ENCODE measurements at places on chromosomes 2 and 18. TPM values are rescaled to one million over a fixed set of nuclear protein-coding genes. Genes with fewer than 3 reads are reported as not detected.

DNA sequence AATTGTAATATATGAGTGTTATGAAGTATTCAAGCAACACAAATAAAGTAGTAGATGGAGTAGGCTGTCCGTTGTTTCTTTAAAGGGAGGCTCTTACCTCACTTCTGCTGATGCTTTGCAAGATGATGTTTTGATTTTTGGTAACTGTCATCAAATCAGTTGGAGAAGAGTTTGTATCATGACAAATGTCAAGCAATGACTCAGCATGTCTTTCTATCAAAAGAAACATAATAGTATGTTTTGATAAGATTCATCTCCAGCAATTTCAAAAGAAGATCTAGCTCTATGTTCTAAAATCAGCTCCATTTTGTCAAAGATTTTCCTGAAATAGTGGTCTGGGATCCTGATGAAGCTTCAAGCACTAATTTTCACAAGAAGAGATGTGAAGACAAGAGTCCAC, 25.6 kb downstream of the MAP3K19 start:
- DNase-seq: no peak

- no peak for DNase-seq
These were observed 136.2 kb downstream of the WDSUB1 start for GRCh38 chr2:159150280-159150746.

DNA sequence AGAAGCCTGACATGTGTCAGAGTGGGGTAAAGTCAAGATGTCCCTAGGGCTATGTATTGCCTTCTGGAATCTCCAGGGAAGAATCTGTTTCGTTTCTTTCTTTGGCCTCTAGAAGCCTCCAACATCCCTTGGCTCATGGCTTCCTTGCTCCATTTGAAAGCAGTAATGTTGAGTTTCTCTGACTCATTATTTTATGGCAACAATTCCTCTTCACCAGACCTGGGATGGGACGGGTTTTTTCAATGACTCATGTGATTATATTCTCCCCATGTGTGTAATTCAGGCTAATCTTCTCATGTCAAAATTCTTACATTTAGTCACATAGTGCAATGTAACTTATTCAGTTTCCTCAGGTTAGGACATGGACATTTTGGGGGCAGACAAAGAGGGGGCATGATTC, 1038.6 kb downstream of the CBLN2 start:
- DNase-seq: no peak

- no peak for DNase-seq
These were observed 10.1 kb downstream of the ZNF521 start for GRCh38 chr18:25341831-25342230.

DNA sequence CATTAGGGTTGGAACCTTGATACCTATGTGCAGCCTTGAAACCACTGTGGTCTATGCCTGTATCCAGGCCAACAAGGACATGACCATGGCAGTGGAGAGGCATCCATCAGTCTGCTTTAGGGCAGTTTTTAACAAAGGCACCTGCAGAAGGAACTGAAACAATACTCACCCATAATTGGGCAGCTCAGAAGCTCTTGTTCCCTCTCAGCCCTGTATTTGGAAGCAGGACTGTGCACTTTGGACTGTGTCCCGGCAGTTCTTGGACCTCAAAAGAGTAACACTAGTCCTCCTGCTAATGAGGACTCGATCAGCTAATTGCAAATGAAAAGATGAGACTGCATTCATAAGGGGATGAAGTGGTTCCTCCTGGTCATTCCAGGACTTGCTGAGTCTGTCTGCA, 500.2 kb upstream of the TNP1 start:
- DNase-seq: no peak

GRCh38 chr2:165163761-165164160, 40.1 kb downstream of the SCN3A start:
- no peak for DNase-seq

GRCh38 chr18:35369126-35369525, 8.0 kb downstream of the ZNF396 start:
- DNase-seq: no peak

The TRIM43 gene
- total RNA-seq: not detected

The STEAP3 gene
- 117 TPM for total RNA-seq

GRCh38 chr2:153543635-153544071, 65.1 kb upstream of the RPRM start:
- DNase-seq: peak; percentile 53

DNA sequence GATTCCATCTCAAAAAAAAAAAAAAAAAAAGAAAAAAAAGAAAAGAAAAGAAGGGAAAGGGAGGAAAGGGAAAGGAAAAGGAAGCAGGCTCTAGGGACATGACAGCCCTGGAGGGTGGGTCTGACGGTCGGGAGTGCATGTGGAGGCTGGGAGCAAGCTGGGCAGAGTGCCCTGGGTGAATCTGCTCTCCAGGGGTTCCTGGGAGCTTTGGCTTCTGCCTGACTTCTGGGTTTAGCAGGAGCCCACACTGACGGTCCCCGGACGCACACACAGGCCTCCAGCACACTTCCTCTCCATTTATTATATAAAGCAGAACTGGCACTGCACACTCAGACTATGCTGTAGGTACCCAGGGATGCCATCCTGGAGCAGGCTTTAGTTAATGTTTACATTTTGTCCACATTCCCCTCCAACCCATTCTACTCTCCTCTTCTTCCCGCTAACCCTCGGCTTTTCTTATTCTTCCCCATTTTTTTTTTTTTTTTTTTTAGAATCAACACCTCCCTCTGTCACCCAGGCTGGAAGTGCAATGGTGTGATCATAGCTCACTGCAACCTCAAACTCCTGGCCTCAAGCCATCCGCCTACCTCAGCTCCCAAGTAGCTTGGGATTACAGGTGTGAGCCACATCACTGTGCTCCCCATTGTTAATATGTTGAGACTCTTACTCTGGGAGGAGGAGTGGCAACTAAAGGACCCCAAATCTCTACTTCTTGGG, 151.1 kb upstream of the SLC1A4 start:
- DNase-seq: peak; percentile 74

The MSTN gene
- total RNA-seq: 0.02 TPM

The CHST9 gene
- total RNA-seq: not detected

The CCDC121 gene
- total RNA-seq: 6.5 TPM

DNA sequence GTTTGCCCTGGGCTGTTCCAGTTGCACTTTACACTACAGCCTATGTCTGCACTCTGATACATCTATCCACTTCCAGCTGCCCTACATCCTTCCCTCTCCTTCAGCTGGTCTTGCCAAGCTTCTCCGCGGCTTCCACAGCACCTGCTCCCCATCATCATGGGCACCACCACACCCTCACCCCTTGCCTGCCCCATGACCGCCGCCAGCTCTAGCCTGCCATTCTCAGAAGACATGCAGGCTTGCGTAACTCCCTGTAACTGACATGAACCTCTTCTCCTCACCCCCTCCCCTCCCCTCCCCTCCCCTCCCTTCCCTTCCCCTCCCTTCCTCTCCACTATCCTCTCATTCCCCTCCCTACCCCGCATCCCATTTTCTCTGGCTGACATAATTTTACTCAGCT, 46.0 kb downstream of the PAX8 start:
- no peak for DNase-seq

DNA sequence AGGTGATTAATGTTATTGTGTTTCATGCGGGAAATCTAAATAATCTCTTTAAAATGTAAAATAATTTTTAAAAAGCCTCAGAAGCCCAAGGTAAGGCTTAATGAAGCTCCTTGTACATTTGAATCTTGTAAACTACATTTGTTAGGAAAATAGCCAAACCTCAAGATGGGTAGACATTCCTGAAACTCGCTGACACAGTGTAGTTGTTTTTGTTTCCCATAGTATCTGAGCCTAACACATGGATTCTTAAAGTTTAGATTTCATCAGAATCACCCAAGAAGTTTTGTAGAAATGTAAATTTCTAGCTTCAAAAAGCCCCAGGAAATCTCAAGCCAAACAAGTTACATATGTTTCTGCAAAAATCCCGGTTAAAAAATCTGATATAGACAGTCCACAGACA, 1221.1 kb upstream of the ACVR2A start:
- DNase-seq: no peak
